ENCODE measurements at places on chromosomes 11 and 22.
A peak's percentile ranks its signal among the peaks of the same experiment; 100 is the strongest.

GRCh38 chr11:27501100-27501499, 5.5 kb downstream of the LIN7C start:
- DNase-seq = no peak

- DNase-seq = no peak
Measured at GRCh38 chr11:48675945-48676344, 187.4 kb downstream of the OR4A47 start.

- DNase-seq = no peak
Measured at GRCh38 chr22:31866918-31867317, 77.4 kb upstream of the YWHAH start.

DNA sequence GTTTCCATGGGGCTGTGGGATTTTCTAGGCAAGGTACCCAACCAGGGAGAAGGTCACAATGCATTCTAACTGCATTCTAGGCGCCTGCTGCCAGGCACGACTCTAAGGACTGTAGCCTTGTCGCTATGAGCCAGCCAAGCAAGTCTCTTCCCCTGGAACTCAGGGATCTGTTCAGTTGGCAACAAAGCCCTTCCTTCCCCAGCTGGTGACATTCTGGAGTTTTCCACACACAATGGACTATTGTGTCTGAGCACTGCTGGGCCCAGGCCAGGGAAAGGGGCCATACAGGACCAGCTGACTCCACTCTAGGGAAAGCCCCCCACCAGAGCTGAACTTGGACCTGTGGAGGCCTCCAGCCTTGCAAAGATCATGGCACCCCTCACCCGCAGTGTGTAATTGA, 116.8 kb downstream of the RRAS2 start:
- DNase-seq = no peak

- DNase-seq = no peak
Measured at GRCh38 chr11:30431127-30431814, 108.4 kb downstream of the ARL14EP start.

DNA sequence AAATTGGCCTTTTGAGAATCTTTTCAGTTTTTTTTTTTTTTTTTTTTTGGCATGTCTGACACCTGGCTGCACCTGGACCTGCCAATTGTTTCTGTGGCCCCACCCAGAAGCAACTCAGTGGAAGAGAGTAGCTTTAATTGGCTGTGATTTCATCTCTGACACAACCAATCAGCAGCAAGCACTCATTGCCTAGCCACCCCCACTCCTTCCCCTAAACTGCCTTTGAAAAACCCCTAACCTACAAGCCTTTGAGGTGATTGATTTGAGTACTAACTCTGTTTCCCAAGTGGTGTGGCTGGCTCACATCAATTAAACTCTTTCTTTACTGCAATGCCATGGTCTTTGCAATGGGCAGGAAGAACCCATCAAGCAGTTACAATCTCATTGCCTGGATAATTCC, 98.2 kb upstream of the CHORDC1 start:
- no peak for DNase-seq

DNA sequence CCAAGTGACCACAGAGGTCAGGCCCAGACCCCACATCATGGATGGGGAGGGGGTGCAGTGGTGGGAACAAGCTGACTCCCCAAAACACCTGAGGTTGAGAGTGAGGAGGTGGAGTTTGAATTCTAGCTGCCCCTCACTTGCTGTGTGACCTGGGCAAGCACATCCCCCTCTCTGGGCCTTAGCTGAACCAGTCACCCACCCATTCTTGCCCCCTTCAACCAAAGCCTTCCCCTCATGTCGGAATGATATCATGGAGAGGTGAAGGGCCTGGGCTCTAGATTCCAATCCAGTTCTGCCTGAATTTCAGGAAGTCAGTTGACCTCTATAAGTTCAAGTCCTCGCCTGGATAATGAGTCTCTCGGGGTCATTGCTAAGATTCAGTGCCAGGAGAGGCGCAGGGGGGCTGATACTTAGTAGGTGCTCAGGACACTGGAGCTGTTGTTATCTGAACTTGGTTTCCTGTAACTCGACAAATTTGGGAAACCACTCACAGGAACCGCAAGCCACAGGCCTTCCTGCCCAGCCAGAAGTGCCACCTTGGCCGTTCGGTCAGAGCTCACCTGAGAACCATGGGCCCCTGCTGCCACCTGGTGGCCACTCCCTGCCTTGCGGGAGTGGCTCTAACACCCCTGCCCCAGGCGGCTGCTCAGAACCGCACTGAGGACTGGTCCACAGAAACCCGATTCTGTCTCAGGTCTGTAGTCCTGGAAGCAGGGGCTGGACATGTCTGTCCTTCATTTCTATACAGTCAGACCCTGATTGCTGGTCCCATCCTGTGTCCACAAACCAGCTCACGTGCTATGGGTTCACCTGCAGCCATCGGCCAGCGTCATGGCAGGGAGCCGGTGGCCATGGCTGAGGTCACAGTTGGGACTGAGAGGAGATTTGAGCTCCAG, 6.9 kb downstream of the CDC42EP1 start:
- peak; percentile 89 for DNase-seq

Data from stimulated activated CD8-positive, alpha-beta memory T cell treated with anti-CD3 and anti-CD28 coated beads, Interleukin-15, amount 100 ng/mL, for 24 hours (primary cell).